ENCODE measurements at places on chromosomes 5 and 9. TPM values are rescaled to one million over a fixed set of nuclear protein-coding genes. Genes with fewer than 3 reads are reported as not detected.

SPACA9 gene
- 1.9 TPM for total RNA-seq

OLFM1 gene
- 4.8 TPM for total RNA-seq

PCDHGB6 gene
- total RNA-seq: 11.6 TPM

PCDHB5 gene
- 7.0 TPM for total RNA-seq

TOR1A gene
- total RNA-seq: 44.8 TPM

TERT gene
- total RNA-seq: not detected

FEM1C gene
- total RNA-seq: 24.6 TPM

DNAI1 gene
- total RNA-seq: not detected

CCL27 gene
- total RNA-seq: not detected

SRD5A1 gene
- total RNA-seq: 19.9 TPM

DAPK1 gene
- 62.3 TPM for total RNA-seq

TBCA gene
- total RNA-seq: 267 TPM

CACNA1B gene
- total RNA-seq: 0.20 TPM

TIMD4 gene
- total RNA-seq: 0.28 TPM

PCDHA9 gene
- 2.5 TPM for total RNA-seq

HSPA4 gene
- 110 TPM for total RNA-seq
